ENCODE measurements at places on chromosomes 16 and 17.
A peak's percentile ranks its signal among the peaks of the same experiment; 100 is the strongest.

GRCh38 chr17:35930211-35931065 is at the start of gene RDM1:
TSS of gene RDM1 (minus strand) at chr17:35930773. CDS start at chr17:35930727, 46 bp downstream.
- peak; percentile 90 for DNase-seq

- no peak for DNase-seq
Observed at GRCh38 chr16:66717776-66718175, 21.2 kb upstream of the CMTM4 start.

DNA sequence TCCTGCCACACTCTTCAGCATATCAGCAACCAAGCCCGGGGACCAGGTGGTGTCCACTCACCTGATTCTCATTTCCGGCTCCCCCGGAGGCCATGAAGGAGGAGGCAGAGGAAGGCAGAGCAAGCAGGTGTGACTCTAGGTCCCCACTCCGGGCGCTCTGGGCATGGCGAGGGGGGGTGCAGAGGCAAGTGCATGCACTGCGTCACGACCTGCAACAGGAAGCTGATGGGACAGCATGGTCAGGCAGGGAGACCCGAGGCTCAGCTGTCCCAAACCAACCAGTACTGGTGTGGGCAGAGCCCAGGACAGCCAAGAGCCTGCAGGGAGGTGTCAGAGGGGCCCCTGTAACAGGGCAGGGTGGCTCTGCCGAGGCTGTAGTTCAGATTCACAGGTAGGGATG is 2.1 kb upstream of the ENGASE start:
- DNase-seq: no peak

- peak; percentile 51 for DNase-seq
Observed at GRCh38 chr17:65055708-65056638, 567 bp downstream of the GNA13 start.

DNA sequence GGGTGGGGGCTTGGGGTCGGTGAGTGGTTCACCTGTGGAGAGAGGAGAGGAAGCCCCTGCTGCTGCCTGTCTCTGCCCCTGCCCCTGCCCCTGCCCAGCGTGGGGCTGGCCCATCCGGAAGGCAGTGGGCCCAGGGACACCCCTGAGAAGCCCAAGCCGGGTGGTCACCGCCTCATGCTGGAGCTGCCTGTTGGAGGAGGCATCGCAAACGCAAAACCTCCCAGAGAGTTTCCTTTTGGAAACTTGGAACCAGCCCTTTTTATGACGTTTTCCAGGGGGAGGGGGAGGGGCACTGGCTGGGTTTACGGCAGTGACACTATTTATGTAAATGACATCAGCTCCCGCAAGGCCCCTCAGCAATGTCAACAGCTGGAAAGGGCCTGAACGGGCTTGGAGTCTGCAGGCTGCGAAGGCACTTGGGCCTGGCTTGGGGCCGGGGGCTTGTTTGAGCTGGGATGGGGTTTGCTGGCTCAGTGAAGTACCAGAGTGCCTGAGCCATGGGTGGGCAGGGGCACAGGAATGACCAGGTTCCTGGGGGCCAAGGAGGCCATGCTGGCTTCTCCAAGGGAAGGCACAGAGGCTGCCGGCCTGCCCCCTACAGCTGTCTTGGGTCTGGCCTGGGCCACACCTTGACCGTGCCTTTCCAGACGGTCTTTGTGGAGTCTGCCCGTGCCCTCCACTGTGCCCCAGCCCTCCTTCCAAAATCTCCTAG is 219.5 kb downstream of the NTN1 start:
- DNase-seq: no peak

DNA sequence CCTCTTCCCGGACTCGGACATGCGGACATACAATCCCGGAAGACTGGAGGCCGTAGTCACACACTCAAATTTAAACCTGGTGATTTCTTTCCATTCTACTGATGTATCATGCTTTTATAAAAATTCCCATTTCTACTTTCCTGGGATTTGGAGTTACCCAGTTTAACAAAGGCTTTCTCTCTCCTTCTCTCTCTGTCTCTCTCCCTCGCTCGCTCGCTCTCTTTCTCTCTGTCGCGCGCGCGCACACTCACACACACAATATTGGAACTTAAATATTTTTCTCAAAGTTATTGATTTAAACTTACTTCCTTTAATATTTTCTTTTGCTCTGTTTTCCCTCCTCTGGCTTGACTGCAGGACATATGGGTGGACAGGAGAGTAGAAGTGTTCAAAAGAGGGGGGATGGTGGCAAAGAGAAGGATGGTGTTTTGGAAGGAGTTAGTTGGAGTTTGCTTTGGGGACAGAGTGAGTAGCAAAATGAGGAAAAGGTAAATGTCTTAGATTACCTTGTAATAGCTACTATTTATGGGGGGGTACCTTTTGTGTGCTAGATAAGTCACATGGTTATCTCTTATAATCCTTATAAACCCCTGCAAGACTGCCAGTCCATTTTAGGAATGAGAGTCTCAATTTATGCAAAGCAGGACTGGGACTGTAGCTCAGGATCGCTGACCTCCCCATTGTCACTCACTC is 878 bp upstream of the TRIM25 start:
- DNase-seq: no peak

DNA sequence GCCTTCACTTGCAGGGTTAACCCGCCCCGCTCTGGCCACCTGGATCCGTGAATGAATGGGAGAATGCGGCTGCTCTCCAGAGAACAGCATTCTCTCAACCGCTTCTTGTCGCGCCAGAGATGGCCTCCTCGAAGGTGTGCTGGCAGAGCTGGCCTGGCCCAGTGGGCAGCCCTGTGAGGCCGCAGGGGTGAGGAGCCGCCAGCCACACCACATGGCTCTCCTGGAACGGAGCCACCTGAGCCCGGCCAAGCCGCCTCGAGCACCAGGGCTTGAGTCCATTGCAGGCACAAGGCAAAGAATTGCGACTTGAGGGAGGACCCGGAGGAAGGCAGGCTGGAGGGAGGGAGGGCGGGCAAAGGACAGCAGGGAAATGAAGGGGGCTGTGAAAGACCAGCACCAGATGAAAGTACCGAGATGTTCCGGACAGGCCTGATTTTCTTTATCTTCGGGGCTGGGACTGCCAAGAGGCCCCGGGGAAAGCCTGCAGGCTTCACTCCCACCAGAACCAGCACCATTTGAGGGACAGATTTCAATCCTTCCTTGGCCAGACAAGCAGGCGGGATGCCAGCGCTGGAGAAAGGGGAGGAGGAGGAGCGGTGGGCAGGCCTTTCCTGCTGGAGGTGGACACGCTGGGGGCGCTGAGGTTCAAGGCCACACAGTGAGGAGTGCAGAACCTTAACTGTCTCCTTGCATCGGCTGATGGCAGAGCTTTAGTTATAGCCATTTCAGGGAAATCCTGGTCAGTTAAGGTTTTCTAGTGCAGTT is 69.4 kb downstream of the MRC2 start:
- no peak for DNase-seq

- no peak for DNase-seq
Observed at GRCh38 chr16:79286646-79287423, 313.7 kb downstream of the MAF start.

DNA sequence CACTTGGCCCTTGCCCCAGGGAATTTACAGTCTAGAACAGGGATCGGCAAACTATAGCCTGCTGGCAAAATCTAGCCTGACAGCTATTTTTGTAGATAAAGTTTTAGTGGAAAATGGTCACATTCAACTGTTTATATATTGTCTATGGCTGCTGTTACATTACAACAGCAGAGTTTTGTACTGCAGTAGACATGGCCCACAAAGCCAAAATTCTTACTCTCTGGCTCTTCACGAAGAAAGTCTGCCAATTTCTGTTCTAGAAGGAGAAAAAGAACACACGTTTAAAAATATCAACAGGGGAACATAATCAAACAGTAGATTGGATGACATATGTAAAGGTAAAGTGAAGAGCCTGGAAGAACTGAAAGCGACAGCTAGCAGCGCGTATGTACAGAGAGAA is 33.2 kb upstream of the CCDC182 start:
- no peak for DNase-seq

DNA sequence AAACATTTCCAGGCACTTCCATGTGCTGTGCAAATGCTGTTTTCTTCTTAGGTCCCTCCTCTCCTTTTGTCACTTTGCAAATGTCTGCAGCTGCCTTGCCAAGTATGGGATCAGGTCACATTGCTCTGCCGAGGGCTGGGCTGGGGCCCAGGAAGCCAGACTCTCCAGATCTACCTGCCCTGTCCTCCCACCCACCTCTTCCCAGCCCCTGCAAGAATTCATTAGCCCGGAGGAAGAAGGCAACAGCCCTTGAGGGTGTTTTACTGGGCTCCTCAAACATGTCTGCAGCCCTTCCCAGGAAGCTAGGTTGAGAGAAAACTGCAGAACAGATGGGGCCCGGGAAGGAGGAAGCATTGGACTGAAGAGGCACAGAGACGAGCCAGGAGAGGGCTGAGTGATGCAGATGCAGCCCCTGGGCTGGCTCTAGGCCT is 47.1 kb downstream of the WSB1 start:
- DNase-seq: no peak

GRCh38 chr16:11977376-11978041 is 975 bp downstream of the SNX29 start:
- no peak for DNase-seq

- DNase-seq: no peak
Observed at GRCh38 chr17:73278465-73279453, 17.1 kb upstream of the CPSF4L start.

DNA sequence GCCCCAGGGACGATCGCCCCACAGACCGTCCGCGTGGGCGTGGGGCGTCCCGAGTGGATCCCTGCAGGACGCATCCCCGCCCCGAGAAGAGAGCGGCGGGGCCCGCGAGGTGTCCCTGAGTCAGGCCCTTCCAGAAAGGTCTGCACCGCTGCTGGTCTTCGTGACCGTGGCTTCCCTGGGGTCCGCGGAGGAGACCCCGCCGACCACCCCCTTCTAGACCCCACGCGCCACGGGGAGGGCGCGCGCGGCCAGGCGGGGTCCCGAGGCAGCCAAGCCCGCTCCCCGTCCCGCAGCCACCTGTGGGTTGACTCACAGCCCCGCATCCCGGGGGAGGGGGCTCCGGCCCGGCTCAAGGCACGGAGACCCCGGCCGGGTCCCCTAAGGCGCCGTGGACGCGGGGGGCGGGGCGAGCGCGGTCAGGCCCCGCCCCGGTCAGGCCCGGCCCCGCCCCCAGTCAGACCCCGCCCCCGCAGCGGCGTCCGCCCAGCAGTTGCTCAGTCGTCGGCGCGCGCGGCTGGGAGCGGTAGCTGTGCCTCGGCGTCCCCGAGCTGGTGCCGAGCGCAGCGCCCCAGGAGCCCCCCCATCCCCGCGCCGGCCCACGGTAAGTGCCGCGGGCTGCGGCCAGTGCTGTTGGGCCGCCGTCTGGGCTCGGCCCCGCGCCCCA is at the start of gene BAIAP3:
TSS of gene BAIAP3 (plus strand) at position 497 of the 664 bp plus-strand sequence. CDS start 4,905 bp downstream, outside the sequence.
- DNase-seq: peak; percentile 59

GRCh38 chr16:5024632-5025031 is 9.1 kb downstream of the NAGPA start:
- no peak for DNase-seq

DNA sequence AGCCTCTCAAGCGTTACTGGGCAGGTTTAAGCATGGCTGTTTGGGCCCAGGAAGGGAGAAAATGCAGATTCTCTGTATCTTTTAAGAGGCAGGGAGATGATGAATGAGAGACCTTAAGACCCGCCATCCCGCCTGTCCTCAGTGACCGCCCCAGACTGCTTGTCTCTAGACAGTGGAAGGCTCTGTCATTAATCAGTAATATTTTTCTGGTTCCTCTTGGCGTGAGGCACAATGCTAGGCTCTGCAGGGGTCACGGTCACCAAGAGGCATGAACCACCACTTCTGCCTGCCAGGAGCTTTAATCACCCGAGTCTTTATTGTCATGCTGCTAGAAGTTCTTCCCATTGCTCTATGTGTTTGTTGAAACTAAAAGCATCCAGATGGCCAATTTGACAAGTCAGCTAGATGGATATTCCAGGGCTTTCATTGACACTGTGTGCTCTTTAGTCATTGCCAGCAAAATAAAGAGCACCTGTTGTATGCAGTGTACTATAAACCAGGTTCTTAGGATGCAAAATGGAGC is 3.2 kb downstream of the SLC6A2 start:
- no peak for DNase-seq

- no peak for DNase-seq
Observed at GRCh38 chr17:76870377-76870714, 2.1 kb downstream of the MGAT5B start.

DNA sequence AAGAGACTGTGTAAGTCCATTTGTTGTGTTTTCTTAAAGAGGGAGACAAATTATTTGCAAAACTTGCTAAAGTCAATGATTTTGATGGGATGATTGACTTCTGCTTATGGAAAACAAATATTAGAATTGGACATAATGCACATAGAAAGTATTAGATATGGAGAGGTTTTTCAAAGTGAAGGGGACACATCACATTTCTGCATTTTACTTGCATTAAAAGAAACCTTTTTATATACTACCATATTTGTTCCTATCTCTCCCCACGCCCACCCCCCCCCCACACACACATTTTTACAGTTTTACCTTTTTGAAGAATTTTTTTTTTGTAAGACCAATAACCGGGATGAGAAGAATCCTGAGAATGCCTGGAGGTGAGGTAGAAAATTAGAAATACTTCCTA is 8.6 kb upstream of the OR4D2 start:
- DNase-seq: no peak

GRCh38 chr17:55263569-55264277 is 1.0 kb upstream of the HLF start:
- no peak for DNase-seq

- no peak for DNase-seq
Observed at GRCh38 chr16:57544124-57544653, 1.7 kb downstream of the ADGRG5 start.

DNA sequence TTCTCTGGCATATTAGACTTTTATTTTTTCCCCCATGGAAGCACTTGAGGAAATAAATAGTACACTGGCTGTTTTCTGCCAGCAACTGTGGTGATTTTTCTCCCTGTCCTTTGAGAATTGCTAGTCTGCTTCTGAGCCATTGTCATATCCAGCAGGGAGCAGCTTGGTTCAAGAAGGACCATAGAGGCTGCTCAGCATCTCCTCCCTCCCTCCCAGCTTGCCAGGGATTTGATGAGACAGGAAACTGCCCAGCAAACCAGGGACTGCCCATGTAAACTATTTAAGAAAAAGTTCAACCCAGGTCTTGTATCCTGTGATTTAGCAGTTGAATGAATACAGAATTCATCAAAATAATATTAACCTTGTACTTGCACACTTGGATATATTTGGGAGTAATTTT is 39.5 kb downstream of the CYB5B start:
- no peak for DNase-seq

DNA sequence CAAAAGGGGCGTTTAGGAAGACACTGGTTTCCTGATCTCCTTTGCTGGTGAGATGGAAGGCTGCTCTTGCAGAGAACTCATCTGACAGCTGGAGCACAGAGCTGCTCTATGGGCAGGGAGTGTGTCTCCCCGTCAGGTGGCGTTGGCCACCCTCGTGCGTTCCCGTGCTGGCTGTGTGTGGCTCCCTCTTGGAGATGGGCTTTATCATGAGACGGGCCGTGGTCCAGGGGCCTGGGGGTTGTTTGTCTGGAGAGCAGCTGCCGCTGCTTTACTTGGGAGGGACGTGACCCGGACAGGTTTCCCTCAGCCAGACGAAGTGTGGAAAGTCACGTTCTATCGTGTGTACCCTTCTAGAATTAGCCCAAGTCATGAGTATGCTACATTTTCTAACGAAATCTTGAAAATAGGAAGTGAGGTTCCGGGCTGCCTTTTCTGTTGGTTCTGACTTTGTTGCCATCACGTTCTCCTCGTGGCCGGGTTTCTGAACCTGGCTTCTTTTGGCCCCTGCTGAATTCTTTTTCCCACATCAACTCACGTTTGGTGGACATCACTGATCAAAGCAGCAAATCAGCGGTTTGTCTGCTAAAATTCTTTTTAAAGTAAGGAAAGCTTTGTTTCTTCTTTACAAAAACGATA is 105.6 kb upstream of the CHMP6 start:
- no peak for DNase-seq

GRCh38 chr17:18877104-18877645 is 19.2 kb downstream of the PRPSAP2 start:
- DNase-seq: no peak

- no peak for DNase-seq
Observed at GRCh38 chr16:26453215-26453614, 613.5 kb upstream of the C16orf82 start.
